ENCODE measurements at places on chromosomes 6 and 20.

GRCh38 chr6:25013246-25013645 is 77.5 kb upstream of the RIPOR2 start:
- DNase-seq, result no peak

GRCh38 chr6:83509441-83509840 is 2.9 kb upstream of the PRSS35 start:
- no peak for DNase-seq

DNA sequence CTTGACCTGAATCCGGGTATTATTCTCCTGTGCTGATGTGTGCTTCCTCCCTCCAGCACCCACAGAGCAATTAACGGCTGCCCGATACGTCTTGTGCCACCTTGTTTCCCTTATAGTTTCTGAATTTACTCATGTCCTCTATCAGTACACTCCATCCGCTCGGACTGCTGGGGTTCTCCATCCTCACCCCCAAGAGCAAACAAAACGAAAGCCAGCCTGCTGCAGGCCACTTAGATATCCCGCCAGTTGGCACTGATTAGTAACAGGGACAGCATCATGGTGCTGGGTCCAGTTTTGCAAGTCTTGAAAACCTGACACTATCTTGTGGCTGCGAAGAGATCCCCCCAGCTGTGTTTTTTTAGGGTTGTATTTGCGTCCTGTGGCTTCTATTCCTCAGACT is 71.8 kb downstream of the SSR1 start:
- no peak for DNase-seq

GRCh38 chr6:22473991-22474682 is 95.2 kb upstream of the HDGFL1 start:
- DNase-seq, result no peak

GRCh38 chr6:105995391-105995865 is 90.7 kb upstream of the PRDM1 start:
- no peak for DNase-seq

- DNase-seq, result no peak
These were observed 27.9 kb upstream of the SYNCRIP start for GRCh38 chr6:85670573-85670972.

- no peak for DNase-seq
These were observed 46.5 kb upstream of the IER3 start for GRCh38 chr6:30790724-30791383.

- no peak for DNase-seq
These were observed 27.1 kb upstream of the KCNK5 start for GRCh38 chr6:39256294-39256940.

DNA sequence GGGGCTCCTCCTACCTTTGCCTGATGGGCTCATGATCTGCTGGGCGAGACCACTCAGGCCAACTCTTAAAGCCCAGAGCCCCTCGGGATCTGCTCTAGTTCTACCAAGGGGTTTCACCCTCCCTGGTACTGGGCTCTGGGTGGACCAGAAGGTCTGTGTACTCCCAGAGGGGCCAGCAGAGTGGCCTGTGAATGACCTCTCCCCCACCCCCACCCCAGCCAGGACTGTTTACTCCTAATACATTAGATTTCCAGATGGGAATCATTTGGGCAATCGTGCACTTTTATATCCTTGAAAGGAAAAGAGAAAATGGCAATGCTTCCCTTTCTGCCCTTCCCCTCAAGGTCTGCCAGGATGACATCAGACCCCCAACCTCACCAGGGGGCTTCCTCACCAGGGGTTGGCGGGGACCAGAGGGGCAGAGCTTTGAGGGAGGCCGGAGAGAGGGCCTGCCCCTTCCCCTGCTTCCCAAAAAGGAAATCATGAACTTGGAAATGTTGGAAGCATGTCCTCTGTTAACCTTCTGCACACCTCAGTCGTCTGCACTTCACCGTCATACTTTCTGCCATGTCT is 37.1 kb upstream of the PMEPA1 start:
- no peak for DNase-seq

GRCh38 chr20:32572271-32572968 is 12.7 kb downstream of the NOL4L start:
- DNase-seq, result no peak

- DNase-seq, result no peak
These were observed 166.9 kb upstream of the SALL4 start for GRCh38 chr20:51969191-51969590.

DNA sequence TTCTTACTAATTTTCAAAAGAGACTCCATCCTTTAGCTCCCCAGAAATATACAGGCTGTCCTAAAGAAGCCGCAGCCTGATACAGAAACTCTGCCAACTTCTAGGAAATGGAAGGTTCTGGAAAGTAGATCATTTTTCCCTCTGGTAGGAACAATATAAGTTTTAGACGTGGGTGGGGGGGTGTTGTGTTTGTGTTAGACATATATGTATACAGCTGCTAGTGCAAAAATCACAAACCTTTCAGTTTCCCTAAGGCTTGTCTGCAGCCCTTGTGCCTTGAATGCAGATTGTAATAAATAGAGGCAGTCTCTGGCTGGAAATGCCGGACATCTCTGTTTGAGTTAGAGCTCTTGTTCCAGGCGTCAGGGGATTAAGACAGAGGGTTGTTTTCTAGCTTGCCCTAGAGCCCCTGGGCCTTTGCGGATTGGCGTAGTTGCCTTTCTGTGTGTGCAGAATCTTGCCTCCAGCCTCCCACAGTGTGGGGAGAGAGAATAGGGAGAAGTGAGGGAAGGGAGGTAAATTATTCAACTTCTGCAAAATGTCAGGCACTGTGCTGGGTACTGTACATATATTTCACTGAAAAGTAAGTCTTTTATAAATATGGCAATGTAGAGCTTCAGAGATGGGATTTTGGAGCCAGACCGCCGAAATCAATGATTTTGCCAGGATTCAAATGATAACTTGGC is 269.7 kb downstream of the PRL start:
- DNase-seq, result no peak

- DNase-seq, result no peak
These were observed 16.5 kb downstream of the SMLR1 start for GRCh38 chr6:130843575-130844320.

DNA sequence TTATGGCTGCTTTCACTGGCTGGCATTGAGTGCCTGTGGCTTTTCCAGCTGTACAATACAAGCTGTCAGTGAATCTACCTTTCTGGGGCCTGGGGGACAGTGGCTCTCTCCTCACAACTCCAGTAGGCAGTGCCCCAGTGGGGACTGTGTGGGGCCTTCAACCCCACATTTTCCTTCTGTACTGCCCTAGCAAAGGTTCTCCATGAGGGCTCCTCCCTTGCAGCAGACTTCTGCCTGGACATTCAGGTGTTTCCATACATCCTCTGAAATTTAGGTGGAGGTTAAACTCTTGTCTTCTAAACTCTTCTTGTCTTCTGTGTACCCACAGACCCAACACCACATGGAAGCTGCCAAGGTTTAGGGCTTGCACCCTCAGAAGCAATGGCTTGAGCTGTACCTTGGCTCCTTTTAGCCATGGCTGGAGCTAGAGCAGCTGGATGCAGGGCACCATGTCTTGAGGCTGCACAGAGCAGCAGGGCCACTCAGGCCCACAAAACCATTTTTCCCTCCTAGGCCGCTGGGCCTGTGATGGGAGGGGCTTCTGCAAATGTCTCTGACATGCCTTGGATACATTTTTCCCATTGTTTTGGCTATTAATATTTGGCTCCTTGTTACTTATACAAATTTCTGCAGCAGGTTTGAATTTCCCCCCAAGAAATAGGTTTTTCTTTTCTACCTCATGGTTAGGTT is 9.6 kb downstream of the PEX7 start:
- DNase-seq, result no peak

GRCh38 chr6:72844614-72845013 is 222.8 kb downstream of the KCNQ5 start:
- DNase-seq, result no peak

- DNase-seq, result no peak
These were observed 527.6 kb downstream of the MAFB start for GRCh38 chr20:40161391-40161790.

DNA sequence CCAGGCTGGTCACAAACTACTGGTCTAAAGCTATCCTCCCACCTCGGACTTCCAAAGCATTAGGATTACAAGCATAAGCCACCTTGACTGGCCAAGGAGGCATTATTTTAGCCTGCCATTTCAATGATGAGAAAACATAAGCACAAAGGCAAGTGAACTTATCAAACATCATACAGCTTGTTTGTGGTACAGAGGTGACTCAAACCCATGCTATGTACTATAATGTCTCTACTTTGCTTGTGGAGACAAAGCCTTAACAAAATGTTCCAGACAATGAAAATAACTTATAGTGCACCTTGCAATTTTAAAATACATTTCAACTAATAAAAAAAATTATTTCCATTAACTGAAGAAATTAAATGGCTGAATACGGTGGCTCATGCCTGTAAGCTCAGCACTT is 26.2 kb downstream of the HDAC2 start:
- no peak for DNase-seq

- DNase-seq, result no peak
These were observed 60.3 kb downstream of the RNF217 start for GRCh38 chr6:125022391-125022989.

GRCh38 chr6:13708736-13709135 is 2.9 kb downstream of the RANBP9 start:
- no peak for DNase-seq

DNA sequence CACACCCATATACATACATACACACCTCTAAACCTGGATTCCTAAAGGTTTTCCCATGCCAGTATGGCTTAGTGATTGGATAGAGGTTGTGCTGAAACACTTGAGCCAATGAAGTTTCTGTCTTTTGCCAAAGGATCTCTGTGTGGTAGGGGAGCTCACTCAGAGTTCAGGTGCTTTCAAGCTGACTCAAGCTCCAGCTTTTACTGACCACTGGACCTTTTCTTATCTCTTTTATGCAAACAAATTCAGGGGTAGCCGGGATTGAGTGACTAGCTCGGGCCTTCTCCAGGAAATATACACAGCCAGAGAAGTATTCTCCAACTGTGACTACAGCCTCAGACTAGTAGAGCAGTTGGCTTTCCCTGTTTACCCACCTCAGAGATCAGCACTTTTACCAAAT is 21.5 kb upstream of the DSE start:
- no peak for DNase-seq

GRCh38 chr20:46963758-46964617 is 69.3 kb downstream of the EYA2 start:
- DNase-seq, result no peak

Measured in stimulated activated CD8-positive, alpha-beta memory T cell treated with anti-CD3 and anti-CD28 coated beads, Interleukin-15, amount 100 ng/mL, for 4 hours (primary cell).